ENCODE measurements at places on chromosomes 2 and 18. TPM values are rescaled to one million over a fixed set of nuclear protein-coding genes. Genes with fewer than 3 reads are reported as not detected.
A peak's percentile ranks its signal among the peaks of the same experiment; 100 is the strongest.

DNA sequence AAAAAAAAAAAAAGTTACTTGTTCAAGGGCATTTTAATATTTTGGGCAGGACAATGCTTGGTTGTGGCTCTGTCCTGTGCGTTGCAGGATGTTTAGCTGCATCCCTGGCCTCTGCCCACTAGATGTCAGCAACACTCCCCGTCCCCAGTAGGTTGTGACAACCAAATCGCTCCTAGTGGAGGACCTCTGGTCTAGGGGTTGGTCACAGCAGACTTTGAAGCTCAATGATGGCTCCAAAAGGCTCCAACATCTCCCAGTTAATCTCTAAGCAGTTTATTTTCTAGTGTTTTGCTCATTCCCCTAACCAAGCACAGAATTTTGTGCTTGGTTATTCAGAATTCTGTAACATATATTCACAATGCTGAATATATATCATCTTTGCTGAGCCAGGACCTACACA is 67.0 kb downstream of the CHRNA1 start:
- DNase-seq, result peak; percentile 71

GRCh38 chr2:95315801-95316411 is 18.8 kb downstream of the KCNIP3 start:
- DNase-seq, result peak; percentile 98

DNA sequence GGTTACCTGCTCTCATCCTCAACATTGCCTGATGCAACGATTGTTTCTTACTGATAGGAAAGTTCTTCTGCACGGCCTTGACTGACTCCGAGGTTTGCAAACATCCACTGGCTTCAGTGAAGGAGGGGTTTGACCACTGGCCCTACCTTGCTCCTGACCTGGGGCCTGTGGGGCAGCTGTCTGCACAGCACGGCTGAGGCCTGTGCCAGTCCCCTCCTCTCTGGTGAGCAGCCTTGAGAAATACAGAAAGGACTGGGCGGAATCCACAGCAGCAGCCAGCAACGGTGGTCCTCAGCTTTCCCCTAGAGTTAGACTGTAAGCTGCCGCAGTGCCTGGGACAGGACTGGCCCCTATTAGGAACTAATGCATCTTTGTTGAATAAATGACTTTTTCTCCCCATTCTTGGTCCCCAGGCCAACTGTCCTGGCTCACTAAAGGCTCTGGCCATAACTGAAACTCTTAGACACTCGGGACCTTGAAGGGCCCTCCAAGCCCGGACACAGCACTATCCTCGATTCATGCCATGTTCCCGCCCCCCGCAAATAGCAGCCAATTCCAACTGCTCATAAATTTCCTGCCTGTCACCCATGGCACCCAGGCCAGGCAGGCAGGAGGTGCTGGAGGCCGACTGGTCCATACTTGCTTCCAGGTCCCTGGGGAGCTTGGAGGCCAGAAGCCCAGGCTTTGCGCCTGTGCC is 26.7 kb downstream of the ATOH8 start:
- DNase-seq, result no peak

DNA sequence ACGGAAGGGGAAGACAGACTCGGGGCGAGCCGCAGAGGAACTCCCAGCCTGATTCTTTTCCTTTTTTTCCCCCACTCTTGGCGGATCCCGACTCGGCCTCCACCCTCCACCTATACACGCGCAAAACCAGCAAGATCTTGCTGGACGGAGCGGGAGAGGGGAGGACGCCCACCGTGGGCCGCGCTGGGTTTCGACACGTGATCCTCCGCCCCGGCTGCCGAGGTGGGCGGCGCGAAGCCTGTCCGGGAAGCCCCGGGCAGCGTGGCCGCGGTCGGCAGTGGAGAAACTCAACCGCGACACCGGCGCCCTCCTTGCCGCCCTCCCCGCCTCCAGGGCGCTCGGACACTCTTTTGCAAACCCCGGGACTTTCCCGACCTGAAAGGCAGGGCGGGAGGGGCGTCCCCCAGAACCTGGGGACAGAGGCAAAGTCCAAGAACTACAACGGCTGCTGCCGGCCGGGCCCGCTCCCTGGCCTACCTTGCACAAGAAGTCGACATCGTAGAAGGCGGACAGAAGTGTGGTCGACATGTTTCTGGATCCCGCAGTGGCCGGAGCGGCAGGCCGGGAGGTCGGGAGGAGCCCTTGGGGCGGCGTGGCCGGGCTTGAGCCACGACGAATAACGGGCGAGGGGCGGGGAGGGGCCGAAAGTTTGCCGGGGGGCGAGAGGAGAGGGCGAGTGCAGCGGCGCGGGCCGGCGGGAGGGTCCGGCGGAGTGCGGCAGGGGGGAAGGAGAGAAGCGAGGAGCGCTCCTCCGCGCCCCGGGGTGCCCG is 433 bp downstream of the ZFP36L2 start:
- peak; percentile 79 for DNase-seq

POTEC gene
- not detected for total RNA-seq

MC4R gene
- total RNA-seq, result not detected

- DNase-seq, result no peak
Measured at GRCh38 chr2:39550701-39551285, 113.7 kb upstream of the MAP4K3 start.

- DNase-seq, result peak; percentile 72
Measured at GRCh38 chr2:178238154-178238521, 43.8 kb downstream of the OSBPL6 start.

CABYR gene
- 9.7 TPM for total RNA-seq

All from RPMI7951 (cell line).